CD4-positive, alpha-beta T cell treated with Interleukin-1 beta for 1 hour (primary cell): ENCODE measurements at places on chromosomes 1 and 21.

GRCh38 chr1:222243902-222244301, 304.0 kb downstream of the HHIPL2 start:
- DNase-seq = no peak

DNA sequence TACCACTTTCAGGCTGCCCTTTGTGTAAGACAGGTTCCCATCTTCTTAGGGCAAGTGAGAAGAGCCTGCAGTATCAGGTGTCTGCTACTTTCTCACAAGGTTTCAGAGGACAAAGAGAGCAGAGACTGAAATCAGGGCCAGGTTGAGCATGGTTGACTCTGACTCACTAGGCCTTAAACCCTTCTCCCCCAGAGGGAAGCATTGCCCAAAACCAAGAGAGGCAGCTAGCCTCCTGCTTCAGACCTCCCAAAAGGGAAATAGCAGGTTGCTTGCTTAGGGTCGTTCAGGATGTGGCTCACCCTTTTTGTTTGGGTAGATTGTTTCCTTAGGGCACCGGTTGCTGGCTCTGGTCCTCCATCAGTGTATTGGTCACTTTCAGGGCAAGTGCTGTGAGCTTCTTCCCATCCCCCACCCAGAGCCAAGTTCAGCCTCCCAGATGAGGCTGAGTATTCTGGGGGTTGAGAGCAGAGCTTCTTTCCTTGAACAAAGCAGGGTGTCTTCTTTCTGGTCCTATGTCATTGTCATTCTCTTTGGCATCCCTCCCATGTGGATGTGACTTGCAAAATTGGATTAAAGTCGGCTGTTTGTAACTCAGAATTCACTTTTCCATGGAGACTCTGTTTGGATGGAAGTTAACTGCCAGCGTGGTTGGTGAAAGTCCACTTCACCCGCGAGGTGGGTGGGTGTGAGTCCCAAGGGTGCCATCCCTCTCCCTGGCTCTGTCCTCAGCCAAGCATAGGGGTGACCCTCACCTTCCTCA, 55.5 kb upstream of the GALNT2 start:
- no peak for DNase-seq

- no peak for DNase-seq
These were observed 65.6 kb upstream of the CD1D start for GRCh38 chr1:158115126-158115525.

GRCh38 chr1:165144757-165145397, 211.6 kb downstream of the LMX1A start:
- peak; percentile 11 for DNase-seq

GRCh38 chr1:223700942-223701637, 11.2 kb upstream of the CAPN2 start:
- no peak for DNase-seq

DNA sequence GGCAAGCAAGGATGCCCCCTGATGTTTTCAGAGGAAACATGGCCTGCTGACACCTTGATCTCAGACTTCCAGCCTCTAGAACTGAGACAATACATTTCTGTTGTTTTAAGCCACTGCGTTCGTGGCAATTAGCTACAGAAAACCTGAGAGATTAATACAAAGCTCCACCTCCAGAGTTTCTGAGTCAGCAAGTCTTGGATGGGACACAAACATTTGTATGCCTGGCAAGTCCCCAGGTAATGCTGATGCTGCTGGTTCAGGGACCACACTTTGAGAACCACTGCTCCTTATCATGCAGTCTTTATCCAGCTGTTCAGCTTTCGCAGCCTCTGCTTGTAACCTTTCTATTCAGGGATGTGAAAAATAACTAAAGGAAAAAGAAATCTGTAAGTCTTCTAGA, 565.7 kb upstream of the PLXNA2 start:
- DNase-seq = no peak

DNA sequence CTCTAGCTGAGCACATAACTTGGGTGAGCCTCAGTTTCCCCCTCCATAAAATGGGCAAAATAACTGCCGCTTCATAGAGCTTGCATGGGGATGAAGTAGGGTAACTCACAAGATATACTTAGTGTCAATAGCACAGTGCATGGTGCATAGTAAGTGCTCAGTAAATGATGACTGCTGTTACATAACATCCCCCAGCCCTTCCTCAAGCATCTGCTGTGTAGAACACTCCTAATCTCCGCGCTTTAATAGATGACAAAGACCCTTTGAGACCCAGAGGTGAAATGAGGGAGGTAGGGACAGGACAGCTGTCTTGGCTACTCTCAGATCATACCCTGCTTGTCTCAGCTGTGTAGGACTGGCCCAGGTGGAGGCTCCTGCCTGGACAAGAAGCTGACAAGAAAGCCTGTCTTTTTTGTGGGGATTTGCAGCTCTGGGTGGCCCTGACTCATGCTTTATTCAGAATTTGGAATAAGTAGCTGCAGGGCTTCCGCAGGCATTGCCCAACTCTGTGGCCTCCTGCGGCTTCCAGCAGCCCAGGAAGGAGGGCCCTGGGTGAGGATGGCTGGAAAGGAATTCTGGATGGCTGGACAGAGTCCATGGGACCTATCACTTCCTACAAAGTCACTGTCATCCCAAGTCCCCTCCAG, 20.7 kb upstream of the PADI4 start:
- DNase-seq = peak; percentile 8

DNA sequence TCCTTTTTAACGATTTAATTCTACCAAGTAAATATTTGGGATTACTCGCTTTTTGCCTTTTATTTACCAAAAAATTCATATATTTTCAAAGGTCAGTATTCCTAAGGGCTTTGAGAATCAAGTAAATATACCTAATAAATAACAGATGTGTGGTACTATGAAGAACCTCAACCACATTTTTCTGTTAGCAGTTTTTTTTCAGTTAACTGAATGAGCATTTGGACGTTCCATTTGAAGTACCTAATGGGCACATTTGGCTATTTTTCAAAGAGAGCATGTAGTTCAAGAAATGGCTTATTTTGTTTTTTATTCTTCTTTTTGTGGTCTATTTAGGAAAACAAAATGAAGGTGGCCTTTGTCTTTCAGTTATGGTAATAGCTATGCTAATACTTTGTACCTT, 253.0 kb downstream of the GPR52 start:
- DNase-seq = no peak

DNA sequence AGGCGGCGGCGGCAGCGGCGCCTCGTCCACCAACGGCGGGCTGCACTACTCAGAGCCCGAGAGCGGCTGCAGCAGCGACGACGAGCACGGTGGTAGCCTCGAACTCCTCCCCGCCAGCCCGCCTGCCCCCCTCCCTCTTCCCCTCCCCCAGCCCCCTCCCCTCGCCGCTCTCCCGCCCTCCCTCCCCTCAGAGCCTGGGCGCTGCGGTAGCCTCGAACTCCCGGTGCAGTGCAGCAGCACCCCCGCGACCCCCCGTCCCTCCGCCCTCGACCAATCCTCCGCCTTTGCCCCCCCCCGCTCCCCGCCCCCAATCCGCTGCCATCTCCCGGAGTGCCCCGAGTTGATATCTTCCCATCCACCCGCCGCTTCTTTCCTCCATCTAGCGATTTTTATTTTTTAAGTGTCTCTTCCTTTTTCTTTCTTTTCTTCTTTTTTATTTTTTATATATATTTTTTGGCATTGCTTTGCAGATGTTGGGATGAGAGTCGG, 516 bp downstream of the RCOR3 start:
- no peak for DNase-seq

DNA sequence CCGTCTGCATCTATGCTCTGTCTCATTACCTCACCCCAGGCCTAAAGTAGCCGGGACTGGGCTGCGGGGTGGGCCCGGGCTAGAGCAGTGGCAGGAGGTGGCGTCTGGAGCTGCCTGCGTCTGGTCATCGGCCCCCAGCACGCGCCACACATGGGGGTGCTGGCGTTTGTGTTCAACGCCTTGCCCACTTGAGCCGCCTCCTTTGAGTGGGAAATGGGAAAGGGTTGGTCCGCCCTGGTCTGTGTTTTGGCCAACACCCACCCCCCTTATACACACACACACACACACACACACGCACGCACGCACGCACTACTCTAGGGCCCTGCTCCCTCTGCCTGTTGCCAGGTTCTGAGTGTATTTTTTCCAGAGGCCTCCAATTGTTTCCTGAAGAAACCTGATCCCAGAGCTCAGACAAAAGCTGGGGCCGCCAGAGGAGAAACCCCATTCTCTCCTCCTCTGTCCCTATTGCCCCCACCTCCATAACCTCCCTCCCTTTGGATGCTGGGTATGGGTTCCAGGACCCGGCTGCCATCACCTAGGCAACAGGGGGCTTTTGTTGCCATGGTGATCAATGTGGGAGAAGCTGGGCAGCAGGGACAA, 10.1 kb downstream of the VANGL2 start:
- no peak for DNase-seq

DNA sequence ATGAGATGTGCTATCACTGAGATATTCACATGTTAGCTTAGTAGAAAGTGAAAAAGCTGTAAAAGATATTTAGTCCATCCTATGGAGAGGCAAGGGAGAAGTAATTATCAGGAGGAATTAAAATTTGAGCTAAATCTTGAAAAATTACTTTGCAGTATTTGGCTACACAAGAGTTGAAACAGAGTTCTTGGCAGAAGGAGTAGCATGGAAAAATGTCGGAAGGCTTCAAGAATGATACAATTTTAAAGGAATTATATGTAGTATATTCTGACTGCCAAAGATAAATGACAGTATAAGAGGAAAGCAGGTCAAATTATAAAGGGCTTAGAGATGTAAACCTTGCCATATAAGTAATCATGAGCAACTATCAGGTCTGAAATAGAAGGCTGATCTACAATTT, 518.9 kb downstream of the BRINP3 start:
- DNase-seq = no peak

GRCh38 chr1:56576880-56577405, 2.4 kb downstream of the PLPP3 start:
- DNase-seq = no peak

DNA sequence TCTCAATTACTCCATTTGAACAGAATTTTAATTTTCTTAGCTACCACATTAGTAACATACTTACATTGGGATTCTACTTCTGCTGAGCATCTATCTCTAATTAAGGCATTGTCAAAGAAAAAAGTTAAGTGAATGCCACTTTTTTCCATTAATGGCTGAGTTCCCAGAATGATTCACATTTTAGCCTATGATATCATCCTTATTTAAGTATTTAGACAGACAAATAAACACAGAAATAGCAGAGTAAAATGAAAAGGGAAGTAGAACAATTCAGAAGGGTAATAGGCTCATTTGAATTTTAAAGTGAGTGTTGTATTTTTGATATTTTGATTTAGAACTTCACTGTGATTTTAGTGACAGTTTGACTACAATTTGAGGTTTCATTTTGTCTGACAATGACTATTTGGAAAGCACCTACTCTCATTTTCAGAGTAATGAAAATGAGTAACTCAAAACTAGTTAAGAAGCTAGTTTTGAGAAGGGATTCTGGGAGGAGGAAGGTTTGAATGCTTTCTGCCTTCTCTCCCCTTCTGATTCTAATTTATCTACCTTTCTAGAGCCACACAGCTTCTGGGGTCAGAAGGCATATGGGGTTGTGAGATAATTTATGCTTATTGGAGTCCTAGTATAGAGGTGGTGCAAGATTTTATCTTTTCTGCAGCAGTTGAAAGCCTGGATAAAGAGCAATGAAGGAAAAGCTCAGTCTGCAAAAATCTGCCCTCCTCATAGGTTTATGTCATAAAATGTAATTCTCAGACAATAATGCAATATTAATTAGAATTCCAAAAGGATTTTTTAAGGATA, 15.5 kb downstream of the LYPLAL1 start:
- DNase-seq = no peak

DNA sequence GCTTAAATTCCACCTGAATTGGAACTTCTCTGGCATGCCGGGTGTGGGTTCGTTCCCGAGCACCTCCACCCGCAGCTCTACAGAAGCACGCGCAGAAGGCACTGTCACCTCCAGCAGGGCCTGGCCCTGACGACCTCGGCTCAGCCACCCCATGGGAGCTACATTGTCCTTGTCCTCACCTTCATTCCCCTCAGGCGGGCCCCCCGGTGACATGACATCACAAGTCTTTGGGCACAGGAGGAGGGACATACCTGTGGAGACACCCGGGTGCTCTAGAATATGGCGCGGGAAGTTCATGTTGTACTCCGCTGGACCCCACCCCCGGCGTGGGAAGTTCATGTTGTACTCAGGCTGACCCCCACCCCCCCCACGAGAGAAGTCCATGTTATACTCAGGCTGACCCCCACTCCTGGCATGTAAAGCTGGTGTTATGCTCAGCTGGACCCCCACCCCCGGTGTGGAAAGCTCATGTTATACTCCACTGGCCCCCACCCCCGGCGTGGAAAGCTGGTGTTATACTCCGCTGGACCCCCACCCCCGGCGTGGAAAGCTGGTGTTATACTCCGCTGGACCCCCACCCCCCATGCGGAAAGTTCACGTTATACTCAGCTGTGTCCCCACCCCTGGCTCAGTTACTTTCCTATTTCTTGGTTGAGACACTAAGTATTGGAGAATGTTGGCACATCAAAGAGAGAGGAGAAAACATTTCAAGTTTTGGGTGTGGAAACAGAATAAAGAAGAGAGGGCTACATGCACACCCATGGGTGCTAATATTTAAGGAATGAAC, 37.6 kb downstream of the UMODL1 start:
- no peak for DNase-seq

DNA sequence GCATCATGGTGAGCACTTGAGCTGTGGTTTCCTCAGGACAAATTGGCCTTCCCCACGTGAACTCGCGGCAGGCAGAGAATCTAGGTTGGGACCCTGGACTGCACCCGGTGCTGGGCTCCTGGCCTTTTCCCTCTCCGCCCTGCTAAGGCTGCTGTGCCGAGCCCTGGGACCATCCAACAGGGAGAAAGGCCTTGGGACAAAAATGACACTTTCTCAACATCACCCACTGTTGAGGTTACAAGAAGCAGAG, 9.2 kb upstream of the UMODL1 start:
- DNase-seq = no peak

DNA sequence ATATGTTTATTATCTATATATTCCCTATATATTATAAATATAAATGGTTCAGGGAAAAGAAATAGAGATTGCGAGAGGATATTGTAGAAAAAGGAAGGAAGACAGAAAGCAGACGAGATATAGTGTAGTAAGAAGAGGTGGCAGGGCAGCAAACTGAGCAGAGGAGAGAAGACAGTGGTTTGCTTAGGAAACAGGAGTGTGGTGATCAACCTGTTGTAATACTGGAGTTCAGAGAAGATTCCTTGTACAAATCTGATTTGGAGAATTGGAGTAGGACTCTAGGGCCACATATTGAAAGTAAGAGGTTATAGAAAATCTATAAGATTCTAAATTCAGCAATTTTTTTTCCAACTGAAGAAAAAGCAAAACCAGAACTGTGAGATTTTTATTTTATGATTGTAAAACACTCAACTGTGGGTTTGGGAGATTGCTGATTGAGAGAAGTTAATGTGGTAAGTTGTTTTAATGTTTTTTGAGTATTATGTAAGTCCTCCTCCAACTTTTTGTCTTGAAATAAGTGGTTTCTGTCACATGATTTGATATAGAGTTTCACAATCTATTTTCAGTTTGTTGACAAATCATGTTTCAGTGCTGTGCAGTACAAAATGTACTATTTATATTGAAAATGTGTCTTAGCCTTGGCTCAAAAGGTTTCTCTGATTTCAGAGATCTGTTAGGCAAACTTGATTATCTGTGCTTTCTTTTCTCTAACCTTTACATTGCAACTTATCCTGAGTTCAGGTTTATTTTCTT, 9.6 kb upstream of the AMY2B start:
- DNase-seq = no peak

GRCh38 chr1:159092036-159092760, 15.6 kb upstream of the AIM2 start:
- no peak for DNase-seq
